ENCODE measurements at places on chromosomes 4 and X.

DNA sequence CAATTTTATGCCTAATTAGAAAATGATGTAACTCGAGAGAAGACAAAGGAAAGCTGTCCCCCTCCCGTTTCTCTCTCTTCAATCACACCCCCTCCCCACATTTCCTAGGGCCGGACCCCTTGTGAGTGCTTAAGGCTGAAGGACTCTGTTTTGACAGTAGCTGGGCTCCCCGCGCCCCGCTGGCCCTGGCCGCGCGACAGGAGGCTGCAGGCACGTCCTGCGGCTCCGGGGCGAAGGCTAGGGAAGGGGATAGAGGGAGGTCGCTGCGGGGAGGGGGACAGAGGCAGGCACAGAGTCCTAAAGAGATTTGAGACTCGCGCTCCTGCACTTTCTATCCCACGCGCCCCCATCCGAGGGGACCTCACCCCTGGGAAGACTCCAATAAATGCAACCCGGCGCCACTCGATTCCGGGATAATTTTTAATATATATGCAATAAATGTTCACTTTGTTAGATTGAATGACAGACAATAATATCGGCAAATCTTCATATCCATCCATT, 56.2 kb upstream of the TMEM33 start:
- no peak for DNase-seq

GRCh38 chr4:120611092-120611491, 311.4 kb downstream of the PRDM5 start:
- DNase-seq: no peak

- no peak for DNase-seq
These were observed 254.5 kb upstream of the ADGRL3 start for GRCh38 chr4:60945641-60946040.

DNA sequence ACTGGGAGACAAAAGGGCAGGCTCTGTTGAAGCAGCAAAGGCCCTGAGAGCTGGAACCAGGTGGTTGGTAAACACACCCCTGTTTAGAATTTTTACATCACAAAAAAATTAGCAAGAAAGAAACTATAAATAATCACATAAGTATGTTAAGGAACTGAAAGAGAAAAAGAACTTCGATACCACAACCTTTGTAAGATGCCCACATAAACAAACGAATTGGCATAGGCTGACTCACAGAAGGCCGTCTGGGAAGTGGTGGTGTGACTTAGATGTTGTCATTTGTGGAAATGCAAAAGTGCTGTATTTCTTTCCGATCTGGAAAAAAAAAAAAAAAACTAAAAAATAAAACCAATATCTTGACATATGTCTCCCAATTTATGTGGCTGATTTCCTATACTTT, 235.1 kb downstream of the USP46 start:
- DNase-seq: no peak

DNA sequence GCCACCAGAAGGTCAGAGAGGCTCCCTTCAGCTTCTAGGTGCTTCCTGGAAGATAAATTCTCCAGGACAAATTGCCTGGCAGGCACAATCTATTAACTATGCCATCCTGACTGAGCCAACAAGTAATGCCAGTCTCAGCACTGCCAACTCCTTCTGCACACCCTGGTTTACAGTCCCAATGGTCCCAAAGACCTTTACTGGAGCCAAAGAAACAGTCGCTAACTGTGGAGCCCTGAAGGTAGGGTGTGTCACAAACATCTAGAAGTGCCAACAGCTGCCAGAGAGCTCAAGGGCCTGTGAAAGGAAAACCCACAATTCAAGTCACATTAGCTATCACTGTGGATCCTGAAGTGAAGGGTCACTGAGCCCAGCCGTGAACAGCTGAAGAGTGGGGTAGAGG, 34.9 kb upstream of the CITED1 start:
- DNase-seq: no peak

- DNase-seq: no peak
These were observed 132.9 kb upstream of the KLF8 start for GRCh38 chrX:56099271-56099670.

- no peak for DNase-seq
These were observed 571.5 kb upstream of the AMOT start for GRCh38 chrX:113412106-113412505.

- no peak for DNase-seq
These were observed 139.7 kb downstream of the INPP4B start for GRCh38 chr4:142706381-142706780.

GRCh38 chr4:76634220-76634619, 199.2 kb downstream of the SHROOM3 start:
- no peak for DNase-seq

- no peak for DNase-seq
These were observed 1181.4 kb upstream of the TENM3 start for GRCh38 chr4:181061787-181062186.

- no peak for DNase-seq
These were observed 82.9 kb downstream of the OR13H1 start for GRCh38 chrX:131626681-131627296.

- DNase-seq: no peak
These were observed 1299.5 kb downstream of the FSTL5 start for GRCh38 chr4:160864253-160864652.

DNA sequence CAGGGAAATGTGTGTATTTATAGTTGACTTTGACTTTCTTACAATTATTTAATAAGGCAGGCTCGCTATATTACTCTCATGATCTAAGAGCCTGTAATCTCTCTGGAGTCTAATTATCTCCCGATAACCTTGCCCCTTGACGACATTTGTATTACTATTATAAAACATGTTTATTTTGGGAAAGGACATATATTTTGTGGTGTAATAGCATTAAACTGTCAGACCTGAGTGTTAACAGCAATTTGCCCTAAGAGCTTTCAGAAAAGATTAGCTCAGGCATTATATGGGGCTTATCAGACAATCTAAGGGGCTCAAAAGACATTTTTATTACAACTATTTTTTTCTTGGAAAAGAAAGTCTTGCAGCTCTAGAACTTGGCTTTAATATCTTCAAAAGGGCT, 427.9 kb upstream of the SLIT2 start:
- DNase-seq: no peak

DNA sequence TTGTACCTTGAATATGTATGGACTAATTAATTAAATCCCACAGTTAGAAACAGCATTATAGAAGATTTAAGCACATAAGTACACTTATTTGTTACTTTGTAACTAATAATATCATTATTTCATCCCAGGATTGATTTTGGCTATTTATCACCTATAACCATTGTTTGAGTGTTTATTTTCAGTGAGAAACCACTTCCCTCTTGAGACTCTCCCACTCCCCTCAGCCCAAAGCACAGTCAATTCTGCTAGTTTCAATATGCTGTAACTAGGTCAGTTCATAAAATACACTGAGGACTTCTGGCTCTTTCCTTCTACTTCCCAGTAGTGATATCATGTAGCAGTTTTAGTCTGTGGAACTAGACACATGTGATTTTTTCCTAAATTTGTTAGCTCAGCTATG, 16.3 kb downstream of the OFD1 start:
- no peak for DNase-seq

- peak; percentile 66 for DNase-seq
These were observed 34.1 kb downstream of the SPINK2 start for GRCh38 chr4:56787380-56787779.

GRCh38 chrX:78103623-78104446, at the start of gene PGK1:
Gene PGK1, plus strand, starts transcription at chrX:78104248. Its CDS starts 93 bp downstream, at chrX:78104341.
- DNase-seq: peak; percentile 89

GRCh38 chrX:155218777-155219176, 2.5 kb downstream of the VBP1 start:
- DNase-seq: no peak

- no peak for DNase-seq
These were observed 2700.3 kb downstream of the ARAP2 start for GRCh38 chr4:33543941-33544450.

DNA sequence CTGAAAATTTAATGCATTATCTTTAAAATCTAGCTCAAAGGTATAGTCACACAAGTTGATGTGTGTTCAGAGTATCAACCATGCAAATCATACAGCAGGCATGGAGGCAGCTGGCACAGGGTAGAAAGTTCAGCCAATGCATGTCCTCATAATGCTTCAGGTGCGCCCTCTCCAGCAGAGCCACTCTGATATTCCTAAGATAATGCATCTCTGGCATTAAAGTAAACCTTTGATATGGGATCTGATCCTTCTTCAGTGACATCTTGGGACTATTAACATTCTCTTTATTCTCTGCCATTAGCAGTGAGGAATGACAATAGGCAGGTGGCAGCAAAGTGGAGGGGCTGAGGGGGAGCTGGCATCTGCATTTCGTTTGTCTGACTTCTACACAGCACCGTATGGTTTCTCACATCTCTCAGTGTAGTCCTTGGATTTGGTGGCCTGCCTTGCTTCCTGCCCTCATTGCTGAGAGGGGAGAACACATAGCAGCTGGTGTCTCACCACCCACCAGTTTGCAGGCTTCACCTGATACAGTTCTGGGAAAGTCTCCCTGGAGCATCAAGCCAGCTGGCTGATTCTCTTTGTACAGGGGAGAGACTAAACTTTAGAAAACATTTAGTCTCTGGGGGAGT, 168.7 kb upstream of the TBC1D9 start:
- DNase-seq: no peak

GRCh38 chr4:185838514-185839193, 26.7 kb upstream of the SORBS2 start:
- DNase-seq: no peak

- DNase-seq: no peak
These were observed 24.8 kb downstream of the KLF3 start for GRCh38 chr4:38688676-38689355.

DNA sequence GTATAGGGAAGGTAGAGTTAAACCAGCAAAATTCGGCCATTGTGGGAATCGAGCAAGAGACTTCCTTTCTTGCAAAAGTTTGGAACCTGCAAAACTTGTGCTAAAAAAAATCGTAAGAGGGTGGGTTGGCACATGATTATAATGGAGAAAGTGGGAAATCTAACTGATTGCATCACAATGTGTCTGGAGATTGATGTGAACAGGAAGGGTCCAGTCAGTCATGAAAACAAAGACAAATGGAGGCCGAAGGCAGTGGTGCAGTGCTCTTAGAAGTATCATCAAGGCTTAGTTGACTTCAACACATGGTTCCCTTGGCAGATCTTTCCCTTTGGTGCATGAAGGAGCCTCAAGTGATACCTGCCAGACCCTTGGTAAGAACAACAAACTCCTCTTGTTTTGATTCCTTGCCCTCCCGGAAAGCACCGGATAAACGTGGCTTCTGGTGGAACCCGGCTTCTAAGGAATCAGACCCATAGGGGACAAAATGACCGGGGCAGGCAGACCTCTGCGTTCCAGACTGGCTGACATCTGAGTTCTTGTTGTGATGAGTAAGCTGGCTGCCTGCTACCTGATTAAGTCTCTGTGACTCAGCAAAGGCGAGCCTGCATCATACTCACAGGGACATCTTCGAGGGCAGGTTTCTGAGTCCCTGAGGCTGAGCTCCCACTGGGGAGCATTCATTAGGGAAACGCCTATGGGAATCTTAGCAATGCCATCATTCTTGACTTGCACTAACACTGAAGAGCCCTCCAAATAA, 87.7 kb upstream of the MAP3K15 start:
- DNase-seq: no peak

DNA sequence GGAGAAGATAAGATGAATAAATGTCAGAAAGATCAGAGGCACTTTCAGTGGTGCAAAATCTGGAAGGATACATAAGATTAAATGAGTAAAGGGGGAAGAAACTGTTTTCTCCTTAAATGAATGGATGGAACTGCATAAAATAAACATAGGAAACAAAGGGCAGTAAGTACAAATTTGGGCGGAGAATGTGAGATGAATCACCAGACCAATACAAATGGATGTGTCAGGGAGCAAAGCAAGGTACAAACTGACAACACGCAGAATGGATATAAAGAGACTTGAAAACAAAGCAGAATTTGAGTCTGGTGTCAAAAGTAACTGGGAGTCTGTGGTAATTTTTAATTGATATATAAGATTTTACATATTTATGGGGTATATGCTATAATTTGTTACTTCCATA, 175.3 kb upstream of the PCDH18 start:
- no peak for DNase-seq

DNA sequence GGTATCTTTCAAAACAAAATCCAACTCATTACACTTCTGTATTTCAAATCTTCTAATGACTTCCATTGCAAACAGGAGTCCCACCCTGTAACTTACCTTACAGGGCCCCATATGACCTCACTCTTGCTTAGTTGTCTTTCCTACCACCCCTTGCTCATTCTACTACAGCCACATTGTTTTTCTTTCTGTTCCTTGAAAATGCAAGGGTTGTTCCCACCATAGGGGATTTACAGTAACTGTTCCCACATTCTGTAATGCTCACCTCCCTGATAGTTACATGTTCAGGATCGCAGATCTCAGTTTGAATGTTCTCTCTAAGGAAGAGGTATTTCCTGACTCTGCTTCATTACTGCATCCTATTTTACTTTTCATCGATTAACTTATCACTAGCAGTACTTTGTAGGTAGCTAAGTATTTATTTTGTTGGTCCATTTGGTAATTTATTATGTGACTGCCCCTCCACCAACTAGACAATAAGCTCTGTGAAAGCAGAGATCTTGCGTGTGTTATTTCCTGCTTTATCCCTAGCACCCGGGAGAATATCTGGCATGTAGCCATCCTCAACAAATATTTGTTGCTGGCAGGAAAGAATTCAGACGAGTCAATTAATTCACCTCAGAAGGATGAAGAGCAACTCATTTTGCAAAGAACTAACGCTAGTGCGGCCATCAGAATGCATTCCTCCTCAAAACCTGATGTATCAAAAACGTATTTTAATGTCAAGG, 21.4 kb downstream of the MAOB start:
- DNase-seq: no peak

DNA sequence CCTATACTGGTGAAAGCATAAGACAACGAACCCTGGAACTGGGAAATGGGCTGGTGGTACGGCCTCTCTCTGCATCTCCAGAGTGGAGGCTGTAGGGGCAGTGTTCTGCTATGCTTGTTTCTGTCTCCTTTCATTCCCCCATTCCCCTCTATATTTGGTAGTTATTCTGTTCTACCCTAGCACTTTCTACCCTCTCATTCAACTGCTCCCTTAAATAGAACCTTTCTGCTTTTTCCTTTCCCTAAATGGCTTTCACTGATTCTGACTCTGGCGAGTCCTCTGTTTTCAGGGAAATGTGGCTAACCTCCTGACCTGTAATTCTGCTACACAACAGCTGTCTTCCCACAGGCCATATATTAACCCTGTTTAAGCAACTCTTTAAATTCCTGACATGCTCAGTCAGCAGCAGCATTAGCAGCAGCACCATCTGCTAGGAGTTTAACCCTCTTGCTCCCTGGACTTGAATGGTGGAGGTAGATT, 94.2 kb downstream of the CXCL13 start:
- peak; percentile 61 for DNase-seq

GRCh38 chrX:121221322-121221977, 174.0 kb downstream of the GLUD2 start:
- DNase-seq: no peak

- DNase-seq: no peak
These were observed 19.9 kb upstream of the PPP3CA start for GRCh38 chr4:101367201-101367600.

- DNase-seq: no peak
These were observed 45.1 kb downstream of the SPATA4 start for GRCh38 chr4:176150356-176150682.

DNA sequence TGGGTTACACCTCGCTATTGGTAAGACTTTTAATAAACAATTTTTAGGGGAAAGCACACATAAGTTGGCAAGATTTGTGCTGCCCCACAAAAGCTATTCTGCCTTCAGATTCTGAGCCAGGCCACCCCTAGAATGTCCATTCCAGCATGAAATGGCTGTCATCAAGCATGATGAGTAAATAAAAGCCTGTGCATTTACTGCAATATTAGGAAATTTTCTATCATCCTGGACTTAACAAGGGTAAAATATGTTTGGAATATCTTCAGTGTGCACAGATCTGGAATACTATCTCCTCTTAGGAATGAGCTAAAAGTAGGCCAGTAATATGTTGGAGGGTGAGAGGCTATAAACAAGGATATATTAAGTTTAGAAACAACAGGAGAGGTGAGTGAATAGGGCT, 510.9 kb downstream of the ANKRD50 start:
- DNase-seq: no peak

All from NCI-H510A (cell line).